ENCODE measurements at places on chromosomes 2 and 18. TPM values are rescaled to one million over a fixed set of nuclear protein-coding genes. Genes with fewer than 3 reads are reported as not detected.

Gene BBS5
- total RNA-seq: 1.6 TPM

Gene DNAH7
- 0.06 TPM for total RNA-seq

Gene SOWAHC
- total RNA-seq: 7.7 TPM

Gene LIMS3
- 4.4 TPM for total RNA-seq

Gene PRSS56
- total RNA-seq: not detected

Gene CFAP65
- not detected for total RNA-seq

Gene NTSR2
- not detected for total RNA-seq

Gene GPR39
- total RNA-seq: 0.31 TPM

Gene SPDYA
- 1.3 TPM for total RNA-seq

Gene GRHL1
- 0.16 TPM for total RNA-seq

Gene CREG2
- total RNA-seq: 0.65 TPM

Gene HOXD11
- not detected for total RNA-seq

Gene COL4A3
- not detected for total RNA-seq

Gene ASPRV1
- total RNA-seq: 0.16 TPM

Gene FAM136A
- total RNA-seq: 16.4 TPM

Gene LCT
- not detected for total RNA-seq

Gene INHBB
- total RNA-seq: 0.19 TPM

Gene POTEJ
- 0.16 TPM for total RNA-seq

Gene TRIB2
- total RNA-seq: 12.6 TPM

Gene VWA3B
- total RNA-seq: not detected

Gene HTR2B
- total RNA-seq: 0.32 TPM

Gene CYS1
- total RNA-seq: not detected

Gene ECEL1
- not detected for total RNA-seq

Gene EEF1B2
- 604 TPM for total RNA-seq

Gene CEP76
- 12.5 TPM for total RNA-seq

Gene ASIC4
- not detected for total RNA-seq

Gene STRADB
- 21.1 TPM for total RNA-seq

Gene ZSCAN30
- 7.9 TPM for total RNA-seq

Gene LYPD1
- total RNA-seq: 3.1 TPM

Gene UPP2
- total RNA-seq: not detected

Gene SPC25
- 3.0 TPM for total RNA-seq

Gene CENPA
- total RNA-seq: 6.7 TPM

Gene TMEM131
- 13.9 TPM for total RNA-seq

Gene CD8B2
- not detected for total RNA-seq

Gene KIF1A
- total RNA-seq: not detected

Gene LGALSL
- 4.3 TPM for total RNA-seq

Gene RSAD2
- total RNA-seq: 5.3 TPM

Gene NPHP1
- total RNA-seq: 1.9 TPM

Gene CROCC2
- not detected for total RNA-seq

Gene TMEM200C
- not detected for total RNA-seq

Gene CNGA3
- total RNA-seq: not detected

Gene USP14
- total RNA-seq: 14.2 TPM

Gene ZNF236
- total RNA-seq: 9.5 TPM

Gene ALPG
- total RNA-seq: not detected

Gene RAX
- total RNA-seq: not detected

Gene STON1
- 5.4 TPM for total RNA-seq

Gene C2orf78
- not detected for total RNA-seq

Gene SNTG2
- not detected for total RNA-seq

Gene NEB
- total RNA-seq: 1.1 TPM

Gene TMEM87B
- 15.2 TPM for total RNA-seq

Gene CXCR1
- not detected for total RNA-seq

Gene REG3G
- not detected for total RNA-seq

Gene SMARCAL1
- total RNA-seq: 11.3 TPM

Gene PLCD4
- 0.32 TPM for total RNA-seq

Gene MC2R
- total RNA-seq: not detected

Measured in bladder microvascular endothelial cell (primary cell).